ENCODE measurements at places on chromosomes 5 and 9. TPM values are rescaled to one million over a fixed set of nuclear protein-coding genes. Genes with fewer than 3 reads are reported as not detected.

GRCh38 chr5:143350751-143351602 is 52.5 kb downstream of the NR3C1 start:
- no peak overlapping the region for H3K27ac ChIP-seq
- no peaks in the 10 kb centered on the region for H3K36me3 ChIP-seq

SVEP1 gene
- not detected for total RNA-seq

DNA sequence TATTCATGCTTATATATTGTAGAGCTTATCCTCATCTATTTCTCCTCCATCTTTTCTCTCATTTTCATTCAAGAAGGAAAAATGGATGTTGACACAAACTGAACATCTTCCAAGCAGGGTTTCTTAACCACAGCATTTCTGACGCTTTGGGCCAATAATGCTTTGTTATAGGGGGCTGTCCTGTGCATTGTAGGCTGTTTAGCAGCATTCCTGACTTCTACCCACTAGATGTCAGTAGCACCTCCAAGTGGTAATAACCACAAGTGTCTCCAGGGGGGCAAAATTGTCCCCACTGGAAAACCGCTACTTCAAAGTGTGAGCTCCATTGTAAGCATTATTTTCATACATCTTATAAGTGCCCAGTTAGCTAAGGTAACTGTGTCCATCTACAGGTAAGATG is 2.6 kb upstream of the TXNDC8 start:
- DNase-seq: no peak
- H3K27me3 ChIP-seq: no peaks in the 10 kb centered on the region
- H3K36me3 ChIP-seq: no peaks in the 10 kb centered on the region
- no peaks in the 10 kb centered on the region for H3K4me1 ChIP-seq

DNA sequence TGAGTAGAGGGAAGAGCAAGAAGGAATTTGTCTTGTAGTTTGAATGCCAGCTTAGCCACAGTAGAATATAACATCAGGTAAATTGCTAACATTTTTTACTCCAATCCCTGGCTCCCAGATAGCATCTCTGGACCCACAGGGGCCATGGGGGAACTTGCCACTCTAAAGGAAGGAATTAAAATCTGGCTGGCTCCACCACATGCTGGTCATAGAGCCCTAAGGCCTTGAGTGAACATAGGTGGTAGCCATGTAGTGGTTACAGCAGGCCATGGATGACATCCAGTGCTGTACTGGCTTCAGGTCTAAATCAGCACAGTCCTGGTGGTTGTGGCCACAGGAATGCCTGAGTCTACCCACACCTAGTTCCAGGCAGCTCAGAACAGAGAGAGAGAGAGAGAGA is 109.9 kb upstream of the RGMB start:
- no peaks in the 10 kb centered on the region for H3K36me3 ChIP-seq
- no peaks in the 10 kb centered on the region for H3K27me3 ChIP-seq
- no peak for DNase-seq
- H3K27ac ChIP-seq: no peak overlapping the region

- H3K4me1 ChIP-seq: peaks cover 17% of the 10 kb centered on the region
- H3K36me3 ChIP-seq: no peaks in the 10 kb centered on the region
- no peaks in the 10 kb centered on the region for H3K27me3 ChIP-seq
- H3K4me3 ChIP-seq: no peak overlapping the region
These were observed 15.3 kb downstream of the PCDHGC5 start for GRCh38 chr5:141504216-141504615.

GRCh38 chr9:106482733-106483132 is 380.2 kb upstream of the ZNF462 start:
- H3K27ac ChIP-seq: no peak overlapping the region
- H3K4me1 ChIP-seq: no peaks in the 10 kb centered on the region
- no peak overlapping the region for H3K4me3 ChIP-seq
- H3K36me3 ChIP-seq: no peaks in the 10 kb centered on the region
- no peaks in the 10 kb centered on the region for H3K27me3 ChIP-seq

PCDH12 gene
- not detected for total RNA-seq

DNA sequence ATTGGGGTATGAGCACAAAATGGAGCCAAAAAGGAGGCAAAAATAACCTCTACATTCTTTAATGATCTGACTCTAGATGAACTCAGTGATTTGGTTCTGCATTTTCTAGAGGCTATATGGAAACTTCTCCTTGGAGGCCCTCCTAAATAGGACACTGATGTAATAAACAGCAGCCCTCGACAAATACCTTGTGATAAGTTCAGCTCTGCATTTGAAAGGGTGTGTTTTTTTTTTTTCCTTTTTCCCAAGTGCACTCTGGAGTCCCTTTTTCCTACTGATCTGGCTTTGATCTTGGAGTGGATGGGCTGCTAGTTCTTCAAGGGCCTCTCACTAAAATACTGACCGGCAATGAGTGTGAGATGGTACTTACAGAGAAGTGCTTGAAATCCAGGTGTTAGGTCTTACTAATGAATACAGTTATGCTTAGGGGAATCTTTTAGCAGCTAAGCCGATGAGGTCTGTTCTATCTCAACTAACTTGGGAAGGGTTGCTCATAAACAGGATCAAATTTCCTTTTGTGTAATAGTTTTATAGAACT is 161.7 kb downstream of the MAST4 start:
- no peak for DNase-seq
- H3K4me3 ChIP-seq: no peak overlapping the region
- H3K4me1 ChIP-seq: no peaks in the 10 kb centered on the region
- no peak overlapping the region for H3K27ac ChIP-seq
